Activated CD4-positive, alpha-beta T cell treated with anti-CD3 and anti-CD28 coated beads, Interleukin-2, amount 10 ng/mL, durations not matched to agents 24 days and 14 days (primary cell): ENCODE measurements at places on chromosomes 7 and 10. TPM values are rescaled to one million over a fixed set of nuclear protein-coding genes. Genes with fewer than 3 reads are reported as not detected.

The MYH16 gene
- total RNA-seq, result not detected in 2 replicates

The BBS9 gene
- 4.2 and 4.3 TPM in 2 replicates for total RNA-seq

The SUGCT gene
- 0.91 and 1.0 TPM in 2 replicates for total RNA-seq

DNA sequence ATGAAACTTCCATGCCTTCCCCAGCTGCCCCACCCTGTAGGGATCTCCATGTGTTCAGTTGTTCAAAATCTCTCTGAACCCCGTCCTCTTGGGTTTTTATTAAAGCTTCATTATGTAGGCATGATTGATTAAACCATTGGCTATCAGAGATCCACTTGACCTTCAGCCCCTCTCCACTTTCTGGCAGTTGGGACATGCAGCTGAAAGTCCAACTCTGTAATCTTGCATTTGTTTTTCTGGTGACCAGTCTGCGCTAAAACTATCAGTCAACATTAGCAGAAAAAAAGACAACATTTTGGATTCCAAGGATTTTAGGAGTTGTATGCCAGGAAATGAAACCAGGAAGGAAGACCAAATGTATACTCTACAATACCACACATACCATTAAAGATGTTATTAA is 1115.1 kb downstream of the XPNPEP1 start:
- no peaks in the 10 kb centered on the region for H3K27me3 ChIP-seq
- no peaks in the 10 kb centered on the region for H3K36me3 ChIP-seq
- DNase-seq, result no peak

The C1QL3 gene
- 0.21 TPM in 1 of 2 replicates, not detected in the other for total RNA-seq

The TMEM178B gene
- total RNA-seq, result 0.52 and 0.68 TPM in 2 replicates

GRCh38 chr7:15464667-15465121 is 97.1 kb downstream of the AGMO start:
- no peak overlapping the region for H3K4me3 ChIP-seq
- H3K27ac ChIP-seq, result no peak overlapping the region
- no peaks in the 10 kb centered on the region for H3K4me1 ChIP-seq
- H3K36me3 ChIP-seq, result no peaks in the 10 kb centered on the region
- no peaks in the 10 kb centered on the region for H3K27me3 ChIP-seq

DNA sequence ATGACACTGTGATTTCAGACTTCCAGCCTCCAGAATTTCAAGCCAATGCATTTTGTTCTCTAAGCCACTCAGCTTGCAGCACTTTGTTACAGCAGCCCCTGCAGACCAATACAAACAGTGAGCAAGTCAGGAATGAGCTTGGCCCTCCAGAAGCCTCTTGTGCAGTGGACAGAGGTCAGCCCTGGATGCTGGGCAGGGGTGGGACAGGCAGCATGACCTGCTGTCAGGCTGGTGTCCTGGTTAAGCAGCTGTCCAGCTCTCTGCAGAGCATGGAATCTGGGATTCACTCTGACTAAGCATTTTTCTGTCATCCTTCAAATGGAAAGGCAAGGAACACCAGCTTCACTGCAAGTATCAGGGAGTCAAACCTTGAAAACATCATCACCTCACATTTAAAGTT is 85.5 kb upstream of the GDF10 start:
- H3K27ac ChIP-seq, result no peak overlapping the region
- no peaks in the 10 kb centered on the region for H3K36me3 ChIP-seq
- H3K4me1 ChIP-seq, result peaks cover 4% of the 10 kb centered on the region
- no peak for DNase-seq
- H3K4me3 ChIP-seq, result no peak overlapping the region

The MRM2 gene
- 47.2 and 47.9 TPM in 2 replicates for total RNA-seq

The FGL2 gene
- total RNA-seq, result 1.7 and 1.8 TPM in 2 replicates

DNA sequence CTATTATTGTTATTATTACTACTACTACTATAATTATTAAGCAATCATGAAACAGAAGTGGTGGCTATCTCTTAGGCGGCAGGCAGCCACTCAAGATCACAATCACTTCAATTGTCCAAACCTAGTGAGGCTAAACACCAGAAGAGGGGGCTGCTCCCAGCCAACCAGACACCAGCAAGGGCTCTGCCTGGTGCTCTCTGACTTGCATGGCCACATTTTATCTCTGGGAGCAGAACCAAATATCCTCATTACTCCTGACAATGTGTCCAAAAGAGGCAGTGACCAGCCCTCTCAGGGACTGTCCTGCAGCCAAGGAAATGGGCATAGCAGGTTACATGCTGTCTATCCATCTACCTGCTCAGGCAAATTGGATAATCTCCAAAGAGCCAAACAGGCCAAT is 187.4 kb upstream of the PDE1C start:
- H3K4me1 ChIP-seq, result no peaks in the 10 kb centered on the region
- no peaks in the 10 kb centered on the region for H3K36me3 ChIP-seq
- no peaks in the 10 kb centered on the region for H3K27me3 ChIP-seq
- no peak overlapping the region for H3K4me3 ChIP-seq
- no peak for DNase-seq

GRCh38 chr10:71611131-71611530 is 108.4 kb downstream of the C10orf105 start:
- no peak overlapping the region for H3K27ac ChIP-seq
- no peaks in the 10 kb centered on the region for H3K36me3 ChIP-seq
- no peak overlapping the region for H3K4me3 ChIP-seq
- peaks cover 2% of the 10 kb centered on the region for H3K4me1 ChIP-seq
- no peak for DNase-seq
- peaks cover 8% of the 10 kb centered on the region for H3K27me3 ChIP-seq

- no peak for DNase-seq
- no peak overlapping the region for H3K27ac ChIP-seq
- H3K4me1 ChIP-seq, result peaks cover 4% of the 10 kb centered on the region
- no peak overlapping the region for H3K4me3 ChIP-seq
These were observed 1.0 kb downstream of the SORCS3 start for GRCh38 chr10:104641937-104642657.

GRCh38 chr7:30171766-30172447 is 37.1 kb downstream of the MTURN start:
- H3K4me3 ChIP-seq, result no peak overlapping the region
- DNase-seq, result no peak
- no peaks in the 10 kb centered on the region for H3K4me1 ChIP-seq
- H3K27ac ChIP-seq, result no peak overlapping the region

The SEMA3C gene
- total RNA-seq, result not detected in 2 replicates

DNA sequence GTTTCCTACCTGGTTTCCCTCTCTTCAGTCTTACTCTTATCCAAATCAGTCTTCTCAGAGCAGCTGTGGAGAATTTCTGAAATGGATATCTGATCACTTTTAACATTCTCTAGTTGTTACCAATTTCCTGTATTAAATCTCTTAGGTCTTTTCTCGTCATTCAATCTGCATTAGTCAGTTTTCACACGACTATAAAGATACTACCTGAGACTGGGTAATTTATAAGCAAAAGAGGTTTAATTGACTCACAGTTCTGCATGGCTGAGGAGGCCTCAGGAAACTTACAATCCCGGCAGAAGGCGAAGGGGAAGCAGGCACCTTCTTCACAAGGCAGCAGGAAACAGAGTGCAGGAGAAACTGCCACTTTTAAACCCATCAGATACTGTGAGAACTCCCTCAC is 444.8 kb downstream of the GATA3 start:
- H3K4me3 ChIP-seq, result no peak overlapping the region
- H3K27ac ChIP-seq, result no peak overlapping the region

DNA sequence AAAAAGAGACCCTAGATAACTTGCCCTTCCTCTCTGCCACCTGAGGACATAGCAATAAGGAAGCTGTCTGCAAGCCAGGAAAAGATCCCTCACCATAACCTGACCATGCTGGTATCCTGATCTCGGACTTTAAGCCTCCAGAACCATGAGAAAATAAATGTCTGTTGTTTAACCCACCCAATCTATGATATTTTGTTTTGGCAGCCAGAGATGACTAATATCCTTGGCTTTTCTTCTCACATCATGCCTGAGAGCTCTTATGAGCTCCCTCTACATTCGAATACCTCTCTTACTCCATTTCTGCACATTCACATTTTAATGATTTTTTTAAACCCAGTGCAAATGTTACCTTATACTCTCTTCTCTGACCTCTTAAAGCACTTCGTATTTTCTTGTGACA is 214.0 kb upstream of the CHRM2 start:
- H3K36me3 ChIP-seq, result no peaks in the 10 kb centered on the region
- H3K4me1 ChIP-seq, result no peaks in the 10 kb centered on the region
- no peaks in the 10 kb centered on the region for H3K27me3 ChIP-seq
- H3K27ac ChIP-seq, result no peak overlapping the region
- no peak for DNase-seq
- no peak overlapping the region for H3K4me3 ChIP-seq

DNA sequence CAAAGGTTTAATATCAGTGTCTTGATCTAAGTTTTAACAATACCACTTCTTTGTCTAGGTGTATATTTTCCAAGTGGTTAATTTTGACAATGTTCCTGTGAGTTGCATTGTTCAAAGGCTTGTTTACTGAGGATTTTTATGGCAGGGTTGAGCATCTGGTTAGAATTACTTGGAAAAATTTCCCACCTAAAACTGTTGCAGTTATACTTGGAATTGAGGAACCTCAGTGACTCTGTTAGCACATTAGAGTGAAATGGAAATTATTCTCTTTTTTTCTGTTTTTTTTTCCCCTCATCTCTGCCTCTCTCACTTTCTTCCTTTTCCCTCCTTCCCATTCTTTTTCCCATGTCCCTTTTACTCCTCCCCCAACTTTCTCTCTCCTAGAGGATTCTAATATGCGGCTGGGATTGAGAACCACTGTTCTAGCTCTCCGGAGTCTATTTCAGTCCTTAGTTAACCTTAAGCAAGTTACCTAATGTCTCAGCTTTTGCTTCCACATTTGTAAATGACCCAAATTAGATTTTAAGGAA is 107.0 kb downstream of the PODXL start:
- H3K4me1 ChIP-seq, result no peaks in the 10 kb centered on the region
- H3K27ac ChIP-seq, result no peak overlapping the region
- H3K27me3 ChIP-seq, result no peaks in the 10 kb centered on the region
- H3K36me3 ChIP-seq, result peaks cover 25% of the 10 kb centered on the region
- DNase-seq, result no peak
- H3K4me3 ChIP-seq, result no peak overlapping the region

GRCh38 chr10:86263907-86264306 is 102.7 kb downstream of the GRID1 start:
- H3K27ac ChIP-seq, result no peak overlapping the region
- H3K4me3 ChIP-seq, result no peak overlapping the region
- peaks cover 19% of the 10 kb centered on the region for H3K27me3 ChIP-seq
- no peaks in the 10 kb centered on the region for H3K4me1 ChIP-seq

DNA sequence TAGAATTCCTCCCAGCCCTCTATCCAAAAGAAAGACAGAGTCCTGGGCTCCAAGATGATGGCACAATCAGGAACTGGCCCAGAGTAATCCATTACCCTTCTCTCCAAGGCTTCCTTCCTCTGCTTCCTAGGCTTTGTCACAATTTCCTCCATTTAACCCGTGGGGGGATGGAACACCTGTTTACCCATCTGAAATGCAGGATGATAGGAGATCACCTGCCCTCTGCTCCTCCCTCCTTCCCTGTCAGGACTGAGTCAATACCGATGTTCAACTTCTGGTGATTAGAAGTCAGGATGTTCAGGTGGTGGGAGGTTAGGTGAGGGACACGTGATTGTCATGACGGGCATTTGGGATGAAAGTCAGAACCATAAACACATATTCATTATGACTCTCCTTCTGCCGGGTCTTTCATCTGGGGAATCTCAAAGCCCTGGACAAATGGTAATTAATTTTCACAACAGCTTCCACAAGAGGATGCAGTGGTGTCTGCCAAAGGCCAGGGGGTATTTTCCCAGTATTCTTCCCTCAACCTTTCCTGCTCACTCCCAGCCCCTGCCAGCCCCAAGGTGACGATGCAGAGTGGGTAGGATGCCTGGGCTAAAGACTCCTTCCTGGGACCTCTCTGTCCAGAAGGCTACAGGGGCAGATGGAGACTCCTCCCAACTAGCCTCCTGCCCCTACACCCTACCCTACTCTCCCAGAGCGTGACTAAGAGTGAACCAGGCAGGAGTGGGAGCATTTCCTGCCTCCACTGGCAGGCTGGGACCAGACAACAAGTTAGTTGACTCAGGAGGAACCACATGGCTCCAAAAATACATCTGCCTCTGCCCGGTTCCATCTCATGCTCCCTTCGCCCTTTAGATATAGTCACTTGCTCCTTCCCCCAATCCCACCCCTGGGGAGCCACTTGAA is 27.9 kb downstream of the DUSP5 start:
- H3K27ac ChIP-seq, result peak overlapping the region; percentile 23
- H3K27me3 ChIP-seq, result no peaks in the 10 kb centered on the region
- DNase-seq, result no peak
- H3K4me3 ChIP-seq, result peak overlapping the region; percentile 0
